ENCODE measurements at places on chromosomes 1 and 21.

GRCh38 chr1:162868972-162869371, 8.0 kb upstream of the CCDC190 start:
- DNase-seq, result no peak

- DNase-seq, result no peak
Measured at GRCh38 chr1:51963592-51964308, 26.8 kb downstream of the RAB3B start.

- DNase-seq, result no peak
Measured at GRCh38 chr21:34534522-34534921, 22.5 kb upstream of the KCNE1 start.

DNA sequence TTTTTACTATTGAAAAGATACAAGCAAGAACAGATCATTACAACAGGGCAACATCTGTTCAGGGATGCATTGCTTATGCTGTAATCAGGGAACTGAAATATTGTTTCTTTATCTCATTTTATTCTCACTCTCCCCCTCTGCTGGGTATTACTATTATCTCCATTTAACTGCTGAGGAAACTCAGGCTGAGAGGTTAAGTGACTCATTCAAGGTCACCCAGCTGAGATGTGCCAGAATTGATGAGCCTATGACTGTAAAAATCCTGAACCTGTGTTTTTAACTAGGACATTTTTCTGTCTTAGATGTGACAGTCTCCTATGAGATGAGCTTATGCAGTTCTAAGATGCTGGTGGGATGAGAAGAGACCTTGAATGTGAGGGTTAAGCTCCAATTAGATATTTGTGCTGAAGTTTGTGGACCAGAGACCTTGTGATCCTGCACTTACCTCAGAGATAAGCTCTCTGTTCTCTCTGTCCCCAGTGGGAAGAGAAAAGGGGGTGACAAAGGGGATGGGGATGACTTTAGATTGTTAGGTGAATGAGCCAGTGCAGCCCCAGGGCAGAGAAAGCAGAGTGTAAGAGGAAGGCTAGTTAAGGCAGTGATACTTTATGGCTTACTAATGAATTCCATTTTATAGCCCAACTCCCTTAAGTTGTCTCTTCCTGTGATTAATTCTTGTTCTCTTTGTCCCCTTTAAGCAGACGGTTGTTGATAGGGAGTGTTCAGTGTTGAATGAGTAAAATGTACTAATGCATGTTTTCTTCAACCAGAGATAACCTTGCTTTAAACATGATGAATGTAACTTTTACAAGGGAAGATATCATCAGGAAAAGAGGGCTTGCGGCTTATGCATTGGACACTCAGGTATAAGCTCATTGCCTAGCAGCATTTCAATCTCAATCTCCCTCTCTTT, 111.4 kb downstream of the HLX start:
- DNase-seq, result no peak

DNA sequence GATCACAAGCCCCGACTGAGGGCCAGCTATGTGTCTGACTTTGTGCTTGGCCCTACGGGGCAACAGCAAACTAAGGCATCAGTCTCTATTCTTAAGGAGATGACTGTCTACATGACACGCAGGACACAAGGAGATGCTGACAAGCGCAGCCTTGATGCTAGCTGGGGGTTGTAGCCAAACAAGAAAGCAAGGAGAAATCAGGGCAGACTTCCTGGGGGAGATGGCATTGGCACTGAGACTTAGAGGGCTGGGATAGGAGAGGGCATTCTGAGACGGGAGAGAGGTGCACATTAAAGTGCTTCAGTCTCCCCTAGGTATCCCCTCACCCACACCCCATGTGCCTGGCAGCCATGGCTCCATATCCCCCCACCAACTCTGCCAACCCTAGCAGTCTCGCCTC, 210.8 kb upstream of the POU3F1 start:
- no peak for DNase-seq

- no peak for DNase-seq
Measured at GRCh38 chr1:93880731-93881130, 1.7 kb upstream of the DNTTIP2 start.

- DNase-seq, result no peak
Measured at GRCh38 chr1:70319750-70320149, 34.8 kb downstream of the ANKRD13C start.

DNA sequence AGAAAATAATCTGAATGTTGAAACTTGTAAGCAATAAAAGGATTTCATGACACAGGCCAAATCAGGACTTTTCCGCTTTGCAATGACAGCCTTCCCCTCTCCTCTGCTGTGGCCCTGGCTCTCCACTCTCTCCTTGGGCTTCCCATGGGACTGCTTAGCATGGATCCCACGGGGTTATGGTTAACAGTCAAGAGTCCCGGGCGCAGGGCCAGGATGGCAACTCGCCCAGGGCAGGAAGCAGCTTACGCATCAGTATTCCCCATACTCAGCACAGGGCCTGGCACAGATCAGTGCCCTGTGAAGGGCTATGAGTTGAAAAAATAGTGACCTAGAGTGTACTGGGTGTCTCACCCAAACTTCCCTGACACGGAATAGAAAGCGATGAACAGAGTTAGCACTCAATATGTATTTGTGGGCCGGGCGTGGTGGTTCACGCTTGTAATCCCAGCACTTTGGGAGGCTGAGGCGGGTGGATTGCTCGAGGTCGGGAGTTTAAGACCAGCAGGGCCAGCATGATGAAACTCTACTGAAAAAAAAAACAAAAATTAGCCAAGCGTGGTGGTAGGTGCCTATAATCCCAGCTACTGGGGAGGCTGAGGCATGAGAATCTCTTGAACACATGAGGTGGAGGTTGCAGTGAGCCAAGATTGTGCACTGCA, 29.1 kb upstream of the GRHL3 start:
- DNase-seq, result peak; percentile 47

- peak; percentile 97 for DNase-seq
Measured at GRCh38 chr1:76390456-76390855, 315.9 kb downstream of the ST6GALNAC3 start.

- no peak for DNase-seq
Measured at GRCh38 chr1:204846546-204846945, 24.1 kb upstream of the NFASC start.

DNA sequence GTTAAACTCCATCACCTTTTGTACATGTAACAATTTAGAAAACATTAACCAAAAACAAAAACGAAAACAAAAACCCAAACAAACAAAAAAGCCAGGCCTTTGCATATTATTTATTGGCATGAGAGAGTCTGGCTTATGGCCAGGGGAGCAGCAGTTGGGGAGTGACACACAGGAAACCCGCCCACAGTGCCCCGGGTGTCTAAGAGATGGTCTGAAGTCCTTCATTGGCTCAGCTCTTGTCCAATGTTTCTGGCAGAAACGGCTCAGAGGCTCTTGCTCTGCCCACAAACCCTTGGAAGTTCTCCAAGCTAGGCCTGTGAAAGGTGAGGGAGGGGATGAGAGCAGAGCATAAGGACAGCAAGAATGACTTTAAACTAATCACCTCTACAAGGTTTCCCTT, 131.5 kb downstream of the CNIH3 start:
- peak; percentile 18 for DNase-seq

GRCh38 chr1:64915381-64916274, 50.7 kb downstream of the JAK1 start:
- DNase-seq, result no peak

- no peak for DNase-seq
Measured at GRCh38 chr1:169899519-169900217, 6.0 kb upstream of the SCYL3 start.

DNA sequence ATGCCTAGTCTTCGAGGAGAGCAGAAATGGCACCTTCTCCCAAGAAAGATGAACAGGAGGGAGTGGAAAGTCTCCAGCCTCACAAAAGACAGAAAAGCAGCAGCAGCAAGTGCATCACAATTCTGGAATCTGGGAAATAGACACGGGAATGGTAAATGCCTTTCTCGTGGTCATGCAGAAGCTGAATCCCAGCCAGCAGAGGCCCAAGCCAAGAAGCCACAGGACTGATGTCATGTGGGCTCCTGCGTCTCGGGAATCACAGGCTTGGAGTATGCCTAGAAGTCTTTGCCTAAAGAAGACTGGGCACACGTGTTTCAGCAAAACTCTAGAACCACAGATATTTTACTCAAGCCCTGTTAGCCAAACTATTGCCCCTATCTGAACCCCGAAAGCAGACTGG, 260.3 kb upstream of the PLD5 start:
- peak; percentile 62 for DNase-seq

DNA sequence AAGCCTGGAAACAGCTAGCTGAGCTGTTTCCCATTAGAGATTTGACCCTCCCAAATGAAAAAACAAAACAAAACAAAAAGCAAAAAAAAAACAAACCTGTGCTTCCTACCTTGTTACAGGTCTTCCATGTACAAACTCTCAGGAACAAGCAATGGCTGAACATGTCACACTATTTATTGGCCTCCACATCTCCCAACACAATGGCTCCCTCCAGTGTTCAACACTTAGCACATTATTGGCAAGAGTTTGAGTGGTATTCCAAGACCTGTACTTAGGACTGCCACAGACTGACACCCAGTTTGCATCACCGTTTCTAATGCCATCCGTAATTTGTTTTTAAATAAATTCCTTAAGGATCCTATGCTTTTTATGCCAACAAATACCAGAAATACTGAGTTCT, 195.0 kb upstream of the OLFM3 start:
- peak; percentile 90 for DNase-seq

DNA sequence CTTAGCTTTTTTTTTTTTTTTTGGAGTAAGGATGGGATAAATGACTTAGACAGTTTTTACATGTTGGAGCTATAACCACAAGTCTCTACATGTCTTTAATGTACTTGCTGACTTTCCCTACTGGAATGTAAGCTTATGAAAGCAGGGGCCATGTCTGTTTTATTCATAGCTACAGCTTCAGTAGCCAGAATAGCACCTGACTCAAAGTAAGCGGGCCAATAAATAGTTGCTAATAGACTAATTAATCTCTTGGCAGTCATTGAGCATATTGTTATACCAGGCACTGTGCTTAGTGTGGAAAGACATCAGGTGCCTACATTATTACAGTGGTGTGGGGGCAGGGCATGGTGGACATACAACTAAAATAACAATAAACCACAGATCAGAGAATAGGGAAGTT, 84.4 kb upstream of the HOOK1 start:
- DNase-seq, result no peak

GRCh38 chr1:208907790-208908189, 663.6 kb upstream of the PLXNA2 start:
- no peak for DNase-seq

DNA sequence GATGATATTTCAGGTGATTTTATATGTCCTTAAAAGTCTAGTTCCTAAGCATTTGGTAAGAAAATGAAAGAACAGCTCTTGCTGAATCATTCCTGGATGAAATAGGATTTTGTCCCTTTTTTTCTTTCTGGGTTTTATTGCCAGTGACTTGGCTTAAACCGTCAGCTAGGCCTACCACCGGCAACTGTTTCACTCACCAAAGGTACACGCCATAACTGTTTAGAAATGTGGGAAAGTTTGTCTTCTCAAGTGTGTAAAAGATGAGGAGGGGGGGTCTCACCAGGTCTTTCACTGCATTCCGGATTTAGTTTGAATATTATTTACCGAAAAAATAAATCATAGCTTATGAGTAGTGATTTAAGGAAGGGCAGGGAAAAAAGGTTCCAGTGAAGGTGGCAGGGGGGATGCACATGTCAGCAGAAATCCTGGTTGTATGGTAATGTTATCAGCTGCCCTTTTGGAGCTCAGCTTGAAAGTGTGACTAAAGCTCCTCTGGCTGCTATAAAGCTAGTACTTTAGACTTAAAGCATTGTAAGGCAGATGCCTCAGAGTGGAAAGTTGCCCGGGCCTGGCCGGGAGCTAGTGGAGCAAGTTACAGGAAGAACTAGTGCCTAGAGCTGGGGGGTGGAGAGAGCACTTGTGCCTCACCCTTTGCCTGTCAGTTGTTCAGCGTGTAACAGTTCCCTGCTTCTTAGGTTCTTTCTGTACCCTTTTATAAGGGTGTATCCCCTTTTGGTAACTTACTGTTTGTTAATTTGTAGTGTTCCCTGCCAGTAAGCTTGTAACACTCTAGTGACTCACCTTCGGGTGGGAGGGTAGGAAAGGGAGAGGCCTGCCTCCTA, 3.1 kb downstream of the ATP1A1 start:
- DNase-seq, result peak; percentile 72

GRCh38 chr1:43466403-43466802, 12.7 kb upstream of the HYI start:
- DNase-seq, result peak; percentile 10

GRCh38 chr1:87167848-87168525, 160.7 kb upstream of the LMO4 start:
- DNase-seq, result no peak

DNA sequence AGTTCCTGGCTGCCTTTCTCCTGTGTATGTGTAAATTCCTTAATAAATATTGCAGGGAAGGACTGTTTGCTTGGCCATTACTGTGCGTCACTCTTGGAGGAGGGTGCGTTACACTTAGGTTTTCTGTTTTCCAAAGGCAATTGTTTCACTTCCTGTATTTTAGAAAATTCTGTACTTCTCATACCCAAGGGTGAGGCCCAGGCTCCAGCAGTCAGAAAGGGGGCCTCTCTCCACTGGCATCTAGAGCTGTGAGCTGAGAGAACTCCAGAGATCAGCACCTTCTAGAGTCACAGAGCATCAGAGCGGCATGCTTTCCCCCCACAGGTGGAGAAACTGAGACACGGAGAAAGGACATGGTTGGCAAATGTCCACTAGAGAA, 27.0 kb upstream of the ZFP69B start:
- no peak for DNase-seq

GRCh38 chr1:156026588-156026987, 5.8 kb upstream of the SSR2 start:
- DNase-seq, result no peak

- DNase-seq, result no peak
Measured at GRCh38 chr1:68479501-68479900, 17.4 kb downstream of the DEPDC1 start.

DNA sequence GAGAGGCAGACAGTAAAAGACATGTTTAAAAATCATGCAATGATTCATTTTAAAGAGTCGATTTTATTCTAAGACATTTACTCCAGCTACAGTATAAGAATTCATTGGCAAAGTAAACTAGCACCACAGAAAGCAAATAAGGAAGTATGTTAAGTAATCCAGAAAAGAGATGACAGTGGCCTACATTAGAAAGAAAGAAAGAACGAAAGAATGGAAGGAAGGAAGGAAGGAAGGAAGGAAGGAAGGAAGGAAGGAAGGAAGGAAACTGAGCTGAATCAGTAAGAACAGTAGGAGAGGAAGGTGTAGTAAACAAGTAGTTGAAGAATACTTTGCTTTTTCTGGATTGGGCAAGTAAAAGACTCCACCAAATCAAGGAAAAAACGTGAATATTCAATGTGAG, 62.2 kb downstream of the ZZZ3 start:
- DNase-seq, result no peak

DNA sequence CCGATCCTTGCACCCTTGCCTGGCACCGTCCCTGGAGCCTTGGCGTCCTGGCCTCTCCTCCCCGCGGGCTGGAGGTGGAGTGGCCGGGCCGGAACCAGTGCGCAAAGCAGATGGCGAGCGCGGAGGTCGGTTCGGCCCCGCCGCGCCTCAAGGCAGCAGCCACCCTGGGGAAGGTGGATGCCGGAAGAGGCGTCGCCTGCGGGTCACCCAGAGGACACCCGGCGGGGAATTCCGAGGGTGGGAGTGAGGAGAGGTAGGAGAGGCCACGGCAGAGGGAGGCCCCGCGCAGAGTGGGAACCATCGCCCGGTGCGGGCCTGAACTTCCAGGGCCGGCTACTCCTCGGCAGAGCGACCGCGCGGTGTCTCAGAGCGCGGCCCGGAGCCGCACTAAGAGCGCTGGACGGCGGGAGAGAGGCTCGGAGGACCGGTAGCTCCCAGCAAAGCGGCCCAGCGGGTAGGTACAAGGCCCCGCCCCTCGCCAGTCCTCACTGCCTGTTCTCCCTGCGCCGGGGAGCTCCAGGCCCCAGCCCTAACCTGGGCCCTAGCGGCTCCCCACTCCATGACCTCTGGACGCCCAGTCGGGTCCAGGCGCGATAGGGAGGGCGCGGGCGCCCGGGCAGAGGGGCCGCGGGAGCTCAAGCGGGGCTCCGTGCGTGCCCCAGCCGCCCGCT, at the start of gene RNF207:
TSS of gene RNF207 (plus strand) at position 271 of the 671 bp plus-strand sequence. CDS start 417 bp downstream, outside the sequence.
- DNase-seq, result peak; percentile 70

Measured in G401 (cell line).